Stimulated activated CD4-positive, alpha-beta T cell treated with anti-CD3 and anti-CD28 coated beads, Interleukin-1b, Interleukin-23, amount 100 ng/mL, for 48 hours (primary cell): ENCODE measurements at places on chromosomes 16 and 17.

GRCh38 chr17:79027925-79028491, 4.0 kb downstream of the C1QTNF1 start:
- no peak for DNase-seq

GRCh38 chr17:7083592-7083991, 3.5 kb upstream of the CLEC10A start:
- peak; percentile 6 for DNase-seq

- DNase-seq: no peak
These were observed 611.4 kb upstream of the CDH5 start for GRCh38 chr16:65754820-65755691.

GRCh38 chr16:83994087-83994486, 26.0 kb downstream of the NECAB2 start:
- no peak for DNase-seq

GRCh38 chr17:77315010-77315409, 174.2 kb downstream of the SEC14L1 start:
- no peak for DNase-seq

DNA sequence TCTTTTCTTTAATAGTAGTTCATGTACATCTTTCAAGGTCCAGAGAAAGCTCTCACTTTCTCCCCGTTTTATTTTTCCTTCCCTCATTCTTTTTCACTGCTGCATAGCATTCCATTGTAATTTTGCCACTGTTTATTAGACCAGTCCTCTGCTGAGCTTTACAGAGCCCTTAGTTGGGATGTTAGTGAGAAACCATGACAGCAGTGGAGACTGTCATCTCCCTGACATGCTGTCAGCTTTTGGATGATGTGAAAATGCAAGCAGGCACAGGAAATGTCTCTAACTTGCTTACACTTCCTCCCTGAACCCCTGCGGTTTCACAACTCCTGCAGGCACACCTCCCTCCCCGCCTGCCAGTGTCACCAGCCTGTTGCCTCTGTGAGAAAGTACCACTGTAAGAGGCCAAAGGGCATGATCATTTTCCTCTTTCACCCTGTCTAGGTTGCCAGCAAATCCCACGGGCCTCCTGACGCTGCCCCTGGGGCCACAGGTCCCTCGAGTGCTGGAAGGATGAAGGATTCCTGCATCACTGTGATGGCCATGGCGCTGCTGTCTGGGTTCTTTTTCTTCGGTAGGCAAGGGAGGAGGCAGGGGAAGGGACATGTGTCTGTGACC, at the start of gene ITGAL:
TSS of gene ITGAL (plus strand) at position 415 of the 615 bp plus-strand sequence. CDS start at position 511, 96 bp downstream.
- DNase-seq: peak; percentile 88
